ENCODE measurements at places on chromosomes 13 and 19.

DNA sequence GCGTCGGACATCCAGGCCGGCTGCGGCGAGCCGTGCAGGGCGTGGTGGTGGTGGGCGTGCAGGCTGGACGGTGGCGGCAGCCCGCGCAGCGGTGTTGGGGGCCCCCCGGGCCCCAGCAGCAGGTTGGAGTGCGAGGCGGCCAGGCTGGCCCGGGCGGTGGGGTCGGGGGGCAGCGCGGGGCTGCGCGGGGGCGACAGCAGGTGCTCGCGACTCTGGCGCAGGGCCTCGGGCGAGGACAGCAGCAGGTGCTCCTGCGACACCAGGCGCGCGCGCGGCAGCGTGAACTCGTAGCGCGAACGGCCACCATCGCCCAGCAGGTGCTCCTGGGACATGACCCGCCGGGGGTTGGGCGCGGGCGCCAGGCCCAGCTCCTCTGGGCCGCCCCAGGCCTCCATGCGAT lies 9.8 kb downstream of the SHISA7 start:
- no peaks in the 10 kb centered on the region for H3K4me1 ChIP-seq
- no peak for DNase-seq
- peaks cover 27% of the 10 kb centered on the region for H3K36me3 ChIP-seq
- H3K27ac ChIP-seq = no peak overlapping the region

DNA sequence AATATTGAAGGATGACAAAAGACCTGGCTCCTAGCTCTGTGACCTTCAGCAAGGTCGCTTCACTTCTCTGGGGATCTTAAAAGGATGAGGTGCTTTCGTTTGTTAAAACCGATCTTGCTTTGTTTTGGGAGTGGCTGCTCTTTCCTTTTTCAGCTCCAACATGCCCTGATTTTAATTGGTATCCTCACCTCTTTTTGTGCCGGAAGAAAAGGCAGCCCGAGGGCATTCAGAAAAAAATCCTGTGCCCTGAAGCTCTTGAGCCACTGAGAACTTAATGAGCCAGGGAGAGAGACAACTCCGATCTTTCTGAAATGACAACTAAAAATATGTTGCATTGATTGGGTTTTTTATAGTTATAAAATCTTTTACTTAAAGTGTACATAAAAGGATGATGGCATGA lies 19.4 kb downstream of the CLDN10 start:
- no peaks in the 10 kb centered on the region for H3K27me3 ChIP-seq
- no peaks in the 10 kb centered on the region for H3K36me3 ChIP-seq
- DNase-seq = no peak
- H3K27ac ChIP-seq = no peak overlapping the region

DNA sequence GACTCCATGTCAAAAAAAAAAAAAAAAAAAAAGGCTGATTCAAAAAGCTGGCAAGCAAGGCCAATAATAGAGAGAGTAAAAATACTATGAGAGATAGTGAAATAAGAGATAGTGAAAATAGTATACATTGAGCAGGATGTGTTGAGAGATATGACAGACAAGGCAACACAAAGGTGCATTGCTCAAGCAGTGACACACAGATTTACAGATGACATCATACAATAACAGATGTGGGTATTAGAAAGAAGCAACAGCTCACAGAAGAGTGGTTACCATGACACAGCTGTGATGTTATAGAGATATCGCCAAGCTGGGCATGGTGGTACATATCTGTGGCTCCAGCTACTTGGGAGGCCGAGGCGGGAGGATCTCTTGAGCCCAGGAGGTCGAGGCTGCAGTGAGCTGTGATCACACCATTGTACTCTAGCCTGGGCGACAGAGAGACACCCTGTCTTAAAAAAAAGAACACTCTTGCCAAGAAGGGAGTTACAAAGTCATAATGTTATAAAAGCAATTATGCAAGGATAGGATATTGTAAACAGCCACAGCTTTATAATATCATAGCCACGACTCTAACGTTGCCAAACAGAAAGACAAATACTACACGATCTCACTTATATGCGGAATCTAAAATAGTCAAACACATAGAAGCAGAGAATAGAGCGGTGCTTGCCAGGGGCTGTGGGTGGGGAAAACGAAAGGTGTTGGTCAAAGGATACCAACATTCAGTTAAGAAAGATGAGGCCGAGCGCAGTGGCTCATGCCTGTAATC lies 10.3 kb downstream of the TNFSF9 start:
- H3K36me3 ChIP-seq = no peaks in the 10 kb centered on the region
- no peak overlapping the region for H3K27ac ChIP-seq

DNA sequence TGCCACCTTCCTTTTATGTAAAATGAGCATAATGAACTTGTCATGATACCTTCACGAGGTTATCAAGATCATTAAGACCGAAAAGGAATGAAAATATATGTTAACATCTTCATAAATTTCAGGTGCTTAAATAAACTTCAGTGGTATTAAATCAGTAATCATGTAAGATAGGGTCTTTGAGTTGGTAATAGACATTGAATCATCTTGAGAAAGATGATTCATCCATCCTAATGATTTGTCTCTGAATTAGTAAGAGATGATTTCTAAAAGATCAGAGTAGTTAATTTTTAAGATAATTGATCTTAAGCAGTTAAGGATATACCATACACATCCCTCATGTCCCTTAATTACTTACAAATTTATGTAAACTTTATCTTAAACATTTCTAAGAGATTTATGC lies 52.0 kb downstream of the COG3 start:
- H3K27me3 ChIP-seq = no peaks in the 10 kb centered on the region
- H3K4me3 ChIP-seq = no peak overlapping the region
- peaks cover 75% of the 10 kb centered on the region for H3K36me3 ChIP-seq
- H3K27ac ChIP-seq = no peak overlapping the region
- no peaks in the 10 kb centered on the region for H3K4me1 ChIP-seq

- no peak overlapping the region for H3K27ac ChIP-seq
- DNase-seq = no peak
- no peaks in the 10 kb centered on the region for H3K27me3 ChIP-seq
Measured at GRCh38 chr13:20503088-20504083, 22.3 kb downstream of the CRYL1 start.
